ENCODE measurements at places on chromosomes 16 and 17.

DNA sequence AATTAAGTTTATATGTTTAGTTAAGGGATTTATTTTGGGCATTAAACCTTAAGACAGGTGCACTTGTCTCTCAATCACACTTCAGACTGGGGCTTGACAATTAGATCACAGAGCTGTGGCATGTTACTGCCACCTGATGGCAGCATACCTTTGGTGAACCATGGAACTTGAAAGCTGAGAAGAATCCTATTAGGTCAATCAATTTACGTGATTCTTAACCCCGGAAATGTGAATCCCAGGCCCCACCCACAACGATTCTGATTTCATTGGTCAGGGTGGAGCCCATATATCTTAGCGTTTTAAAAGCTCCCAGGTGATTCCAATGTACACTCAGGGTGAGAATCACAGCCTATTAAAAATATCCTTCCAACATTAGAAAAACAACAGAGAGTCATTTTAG is 91.0 kb downstream of the GSG1L start:
- DNase-seq = no peak

DNA sequence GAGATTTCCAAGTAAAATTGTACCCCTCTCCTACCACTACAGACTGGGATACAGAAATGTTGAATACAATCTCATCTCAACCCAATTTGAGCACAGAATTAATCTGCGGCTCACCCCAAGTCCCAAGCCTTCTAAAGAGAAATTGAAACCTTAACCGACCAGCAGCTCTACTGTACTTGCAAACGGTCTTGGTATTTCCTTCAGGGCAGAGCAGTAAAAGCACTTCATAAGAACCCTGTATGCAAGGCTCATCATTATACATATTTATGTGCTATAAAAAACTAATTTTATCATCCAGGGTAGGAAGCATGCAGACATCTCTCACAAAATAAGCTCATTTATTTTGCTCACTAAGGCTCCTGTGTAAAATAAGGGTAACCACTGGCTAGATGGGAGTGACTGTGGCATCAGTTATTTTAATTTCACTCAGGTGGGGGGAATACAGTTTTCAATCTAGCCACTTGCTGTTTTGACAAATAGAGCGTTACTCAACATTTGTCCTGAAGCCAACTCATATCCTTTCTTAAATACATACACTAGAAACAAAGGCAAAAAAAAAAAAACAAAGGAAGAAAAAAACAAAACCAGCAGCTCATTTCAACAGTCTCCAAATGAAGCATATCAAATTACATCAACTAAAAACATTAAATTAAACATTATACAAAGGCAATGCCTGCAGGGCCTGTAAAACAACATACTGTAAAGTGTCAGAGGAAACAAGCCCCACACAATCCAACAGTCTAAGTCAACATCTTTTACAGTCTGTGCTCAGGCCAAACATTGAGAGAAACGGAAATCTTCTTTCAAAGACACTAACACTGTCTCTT is 65.0 kb downstream of the PARN start:
- DNase-seq = peak; percentile 13

GRCh38 chr17:78818932-78819331 is 21.7 kb downstream of the USP36 start:
- no peak for DNase-seq

DNA sequence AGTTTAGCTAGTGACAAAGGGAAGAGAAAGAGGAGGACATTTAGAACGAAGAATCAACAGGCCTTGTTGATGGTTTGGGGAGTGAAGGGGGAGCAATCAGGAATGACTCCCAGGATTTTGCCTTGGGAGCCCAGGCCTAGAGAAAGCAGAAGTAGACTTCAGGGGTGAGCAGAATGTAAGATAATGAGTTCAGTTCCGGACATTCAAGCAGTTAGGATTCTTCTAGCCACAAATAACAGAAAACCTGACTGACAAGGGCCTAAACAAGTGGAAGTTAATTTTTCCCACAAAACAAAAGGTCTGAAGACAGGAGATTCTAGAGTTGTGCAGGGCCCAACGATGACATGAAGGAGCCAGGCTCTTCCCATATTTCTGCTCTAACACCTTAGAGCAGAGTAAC is 45.9 kb downstream of the SKAP1 start:
- no peak for DNase-seq

GRCh38 chr16:85662482-85662812 is 26.3 kb downstream of the GINS2 start:
- DNase-seq = peak; percentile 40

- no peak for DNase-seq
Measured at GRCh38 chr16:80611171-80611929, 70.6 kb downstream of the DYNLRB2 start.

- DNase-seq = no peak
Measured at GRCh38 chr16:67709050-67709449, 10.1 kb downstream of the GFOD2 start.

DNA sequence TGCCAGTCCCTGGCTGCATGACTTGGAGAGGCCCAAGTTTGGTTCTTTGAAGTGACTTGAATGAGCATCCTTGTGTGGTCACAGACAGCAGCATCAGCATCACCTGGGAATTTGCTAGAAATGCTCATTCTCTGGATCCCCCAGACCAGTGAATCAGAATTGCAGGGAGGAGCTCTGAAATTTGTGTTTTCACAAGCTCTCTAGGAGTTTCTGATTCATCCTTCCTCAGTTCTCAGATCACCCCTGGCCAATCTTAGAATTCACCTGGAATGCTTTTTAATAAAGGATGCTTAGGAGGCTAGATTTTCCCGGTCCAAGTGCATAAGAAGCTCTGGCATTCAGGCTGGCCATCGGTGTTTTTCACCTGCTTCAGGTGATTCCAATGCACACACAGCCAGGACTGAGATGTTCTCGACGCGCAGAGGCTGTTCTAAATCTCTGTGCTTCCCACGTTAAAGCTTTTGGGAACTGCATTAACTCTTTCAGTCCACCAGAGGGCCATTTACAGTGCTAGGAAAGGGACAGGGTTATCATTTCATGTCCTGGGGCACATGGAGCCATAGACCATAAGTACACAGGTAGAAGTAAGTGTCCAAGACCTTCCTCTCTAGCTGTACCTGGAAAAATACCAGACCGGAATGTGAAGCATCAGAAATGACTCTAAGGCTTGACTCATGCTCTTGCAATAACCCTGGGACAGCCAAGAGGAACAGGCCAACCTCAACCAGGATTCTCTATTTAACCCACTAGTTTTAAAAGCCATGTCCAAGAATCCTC is 85.7 kb upstream of the XYLT1 start:
- DNase-seq = peak; percentile 10

DNA sequence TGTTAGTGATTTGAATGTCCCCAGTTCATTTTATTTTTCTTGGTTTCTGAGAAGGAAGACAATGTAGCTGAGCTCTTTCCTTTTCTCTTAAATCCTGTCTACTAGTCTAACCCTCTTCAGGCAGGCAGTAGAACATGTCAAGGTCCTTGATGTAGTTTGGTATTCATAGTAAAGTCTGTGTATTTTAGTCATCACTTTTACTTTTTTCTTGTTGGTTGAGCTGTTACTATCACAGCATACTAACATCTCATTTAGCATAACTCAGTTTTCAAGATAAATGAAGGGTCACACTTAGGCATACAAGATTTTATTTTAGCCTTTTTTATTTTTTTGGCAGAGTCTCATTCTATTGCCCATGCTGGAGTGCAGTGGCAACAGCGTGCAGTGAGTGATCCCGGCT is 70.5 kb downstream of the KPNA2 start:
- no peak for DNase-seq

DNA sequence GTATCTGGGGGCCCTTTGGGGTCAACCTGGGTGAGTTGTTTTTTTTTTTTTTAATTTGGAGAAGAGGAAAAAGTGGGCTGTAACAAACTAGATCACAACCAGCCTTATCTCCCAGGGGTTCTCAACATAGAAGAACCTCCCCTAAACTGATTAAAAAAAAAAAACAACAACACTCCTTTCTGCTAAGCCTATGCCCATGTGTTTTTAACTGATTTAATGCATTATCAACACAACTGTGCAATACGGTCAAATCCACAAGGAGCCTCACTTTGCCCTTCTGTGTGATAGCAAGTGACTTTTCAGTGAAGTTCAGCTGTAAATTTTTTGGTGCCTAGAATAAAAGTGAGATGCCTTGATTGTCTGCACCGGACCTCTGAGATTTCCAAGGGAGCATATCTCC is 646 bp downstream of the MYH11 start:
- DNase-seq = no peak

GRCh38 chr16:87410530-87410929 is 18.4 kb downstream of the MAP1LC3B start:
- DNase-seq = no peak

DNA sequence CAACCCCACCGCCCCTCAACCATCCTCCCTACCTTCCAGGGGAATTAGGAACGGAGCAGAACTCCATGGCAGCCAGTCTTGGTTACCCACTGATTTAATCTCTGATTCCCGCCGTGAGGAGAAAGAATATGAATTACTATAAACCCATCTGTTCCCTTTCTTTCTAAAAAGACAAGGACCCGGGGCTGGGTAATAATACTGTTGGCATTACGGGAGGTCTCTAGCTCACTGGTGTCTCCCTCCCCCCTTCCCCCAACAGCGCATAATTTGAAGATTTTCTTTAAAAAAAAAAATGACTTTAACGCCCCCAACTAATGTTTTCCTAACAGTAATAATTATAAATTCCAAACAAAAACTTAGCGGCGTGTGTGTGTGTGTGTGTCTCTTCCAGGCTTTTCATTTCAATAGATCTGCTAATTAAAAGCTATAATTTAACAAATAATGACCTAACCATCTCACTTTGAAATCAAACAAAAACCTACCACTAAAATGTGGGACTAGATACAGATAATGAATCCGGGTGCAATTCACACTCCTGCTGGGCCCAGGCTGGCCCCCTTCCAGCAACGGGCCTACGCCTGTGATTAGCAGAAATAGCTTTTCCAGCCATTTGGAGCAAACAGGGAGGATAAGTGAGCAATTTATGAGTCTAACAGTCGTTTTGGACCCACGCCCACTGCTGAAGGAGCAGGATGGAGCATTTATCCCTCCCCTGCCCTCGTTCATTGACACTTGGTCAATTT is 18.2 kb upstream of the BHLHA9 start:
- DNase-seq = no peak

DNA sequence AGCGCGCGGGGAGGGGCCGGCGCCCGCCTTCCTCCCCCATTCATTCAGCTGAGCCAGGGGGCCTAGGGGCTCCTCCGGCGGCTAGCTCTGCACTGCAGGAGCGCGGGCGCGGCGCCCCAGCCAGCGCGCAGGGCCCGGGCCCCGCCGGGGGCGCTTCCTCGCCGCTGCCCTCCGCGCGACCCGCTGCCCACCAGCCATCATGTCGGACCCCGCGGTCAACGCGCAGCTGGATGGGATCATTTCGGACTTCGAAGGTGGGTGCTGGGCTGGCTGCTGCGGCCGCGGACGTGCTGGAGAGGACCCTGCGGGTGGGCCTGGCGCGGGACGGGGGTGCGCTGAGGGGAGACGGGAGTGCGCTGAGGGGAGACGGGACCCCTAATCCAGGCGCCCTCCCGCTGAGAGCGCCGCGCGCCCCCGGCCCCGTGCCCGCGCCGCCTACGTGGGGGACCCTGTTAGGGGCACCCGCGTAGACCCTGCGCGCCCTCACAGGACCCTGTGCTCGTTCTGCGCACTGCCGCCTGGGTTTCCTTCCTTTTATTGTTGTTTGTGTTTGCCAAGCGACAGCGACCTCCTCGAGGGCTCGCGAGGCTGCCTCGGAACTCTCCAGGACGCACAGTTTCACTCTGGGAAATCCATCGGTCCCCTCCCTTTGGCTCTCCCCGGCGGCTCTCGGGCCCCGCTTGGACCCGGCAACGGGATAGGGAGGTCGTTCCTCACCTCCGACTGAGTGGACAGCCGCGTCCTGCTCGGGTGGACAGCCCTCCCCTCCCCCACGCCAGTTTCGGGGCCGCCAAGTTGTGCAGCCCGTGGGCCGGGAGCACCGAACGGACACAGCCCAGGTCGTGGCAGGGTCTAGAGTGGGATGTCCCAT is 232.8 kb downstream of the SEC14L1 start:
- peak; percentile 86 for DNase-seq

DNA sequence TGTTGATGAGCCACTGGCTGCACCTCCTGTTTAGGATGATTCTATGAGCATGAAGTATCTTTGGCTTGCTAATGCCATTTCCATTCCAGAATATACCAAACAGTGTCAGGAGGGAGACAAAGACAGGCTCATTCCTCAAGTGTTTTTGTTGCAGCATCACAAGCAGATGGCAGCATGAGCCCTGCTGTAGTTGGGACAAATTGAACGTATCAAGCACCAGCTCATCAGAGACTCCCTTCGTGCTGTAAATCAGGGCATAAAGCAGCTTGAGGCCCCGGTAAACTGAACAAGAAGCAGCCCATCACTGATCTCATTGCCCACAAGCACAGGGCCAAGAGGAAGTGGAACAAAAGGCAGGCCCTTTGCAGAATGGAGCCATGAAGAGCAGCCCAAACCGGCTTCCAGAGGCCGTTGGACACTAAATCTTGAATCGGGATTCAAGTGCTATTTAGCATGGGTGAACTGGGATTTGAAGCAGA is 45.9 kb upstream of the HS3ST3A1 start:
- DNase-seq = no peak

DNA sequence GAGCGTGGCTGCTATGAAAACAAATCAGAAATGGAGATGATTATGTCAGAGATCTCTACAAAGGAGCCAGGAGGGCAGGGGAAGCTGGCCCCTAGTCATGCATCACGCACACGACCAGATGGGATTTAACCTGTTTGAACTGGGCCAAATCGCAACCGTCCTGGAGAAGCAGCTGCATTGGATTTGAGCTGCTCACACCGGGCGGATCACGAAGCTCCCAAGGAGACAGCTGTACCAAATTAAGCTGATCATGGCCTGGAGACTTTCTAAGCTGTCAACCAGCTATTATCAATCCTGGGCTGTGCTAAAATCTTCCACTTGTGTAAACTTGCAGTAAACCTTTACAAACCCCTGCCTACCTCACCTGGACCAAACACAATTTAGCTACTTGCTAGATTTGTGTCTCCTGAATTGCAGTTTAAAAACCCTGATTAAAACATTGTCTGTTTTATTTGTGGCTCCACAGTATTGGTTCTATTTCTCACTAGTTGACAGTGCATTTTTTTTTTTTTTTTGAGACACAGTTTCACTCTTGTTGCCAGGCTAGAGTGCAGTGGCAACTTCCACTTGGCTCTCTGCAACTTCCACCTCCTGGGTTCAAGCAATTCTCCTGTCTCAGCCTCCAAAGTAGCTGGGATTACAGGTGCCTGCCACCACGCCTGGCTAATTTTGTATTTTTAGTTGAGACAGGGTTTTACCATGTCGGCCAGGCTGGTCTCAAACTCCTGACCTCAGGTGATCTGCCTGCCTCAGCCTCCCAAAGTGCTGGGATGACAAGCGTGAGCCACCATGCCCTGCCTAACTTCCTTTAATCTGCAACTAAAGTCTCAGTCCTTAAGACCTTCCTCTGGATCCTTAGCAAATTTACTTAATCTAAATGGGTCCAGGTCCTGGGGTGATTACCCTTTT is 98.3 kb upstream of the GRIN2A start:
- DNase-seq = no peak

- peak; percentile 16 for DNase-seq
Measured at GRCh38 chr17:60077672-60078519, 825 bp downstream of the HEATR6 start.

- DNase-seq = peak; percentile 16
Measured at GRCh38 chr16:71499775-71500364, 10.7 kb upstream of the ZNF19 start.
